ENCODE measurements at places on chromosomes 12 and 14.

DNA sequence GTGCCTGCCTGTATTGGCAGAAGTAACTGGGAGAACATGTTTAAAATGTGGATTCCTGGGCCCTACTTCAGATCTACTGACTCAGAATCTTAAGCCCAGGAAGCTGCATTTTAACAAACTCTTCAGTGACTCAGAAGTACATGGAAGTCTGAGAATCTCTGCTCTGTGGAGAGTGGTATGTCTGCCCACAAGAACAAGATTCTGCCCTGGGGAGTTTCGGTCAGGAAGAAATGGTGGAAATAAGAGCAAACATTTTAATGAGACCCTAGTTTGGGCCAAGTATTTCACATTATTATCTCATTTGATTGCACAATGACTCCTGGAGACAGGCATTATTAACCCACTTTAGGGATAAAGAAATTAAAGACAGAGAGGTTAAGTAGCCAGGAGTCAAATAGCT is 8.2 kb downstream of the ALDH1L2 start:
- DNase-seq = no peak

- no peak for DNase-seq
These were observed 141.1 kb upstream of the LHX5 start for GRCh38 chr12:113612793-113613192.

DNA sequence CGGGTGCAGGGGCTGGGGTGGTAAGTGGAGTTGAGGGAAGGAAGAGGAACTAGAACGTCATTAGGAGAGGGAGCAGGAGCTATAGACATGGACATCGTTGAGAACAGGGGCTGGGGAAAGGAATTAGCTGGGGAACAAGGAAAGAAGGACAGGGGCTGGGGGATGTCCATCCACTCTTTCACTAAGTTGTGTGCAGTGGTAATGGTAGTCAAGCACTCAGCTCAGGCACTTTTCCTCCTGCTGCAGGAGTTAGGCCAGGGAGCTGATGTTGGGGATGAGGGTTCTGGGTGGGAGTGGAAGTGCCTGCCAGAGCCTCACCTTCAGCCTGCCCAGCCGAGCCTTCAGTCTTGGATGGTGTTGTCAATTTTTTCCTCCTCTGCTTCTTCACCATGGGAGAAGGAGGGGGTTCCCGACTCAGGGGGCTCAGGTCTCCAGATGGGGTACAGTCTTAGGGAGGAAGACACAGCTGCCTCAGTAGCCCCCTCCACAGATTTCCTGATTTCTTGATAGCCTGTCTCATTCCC is 9.2 kb downstream of the AGAP2 start:
- no peak for DNase-seq

DNA sequence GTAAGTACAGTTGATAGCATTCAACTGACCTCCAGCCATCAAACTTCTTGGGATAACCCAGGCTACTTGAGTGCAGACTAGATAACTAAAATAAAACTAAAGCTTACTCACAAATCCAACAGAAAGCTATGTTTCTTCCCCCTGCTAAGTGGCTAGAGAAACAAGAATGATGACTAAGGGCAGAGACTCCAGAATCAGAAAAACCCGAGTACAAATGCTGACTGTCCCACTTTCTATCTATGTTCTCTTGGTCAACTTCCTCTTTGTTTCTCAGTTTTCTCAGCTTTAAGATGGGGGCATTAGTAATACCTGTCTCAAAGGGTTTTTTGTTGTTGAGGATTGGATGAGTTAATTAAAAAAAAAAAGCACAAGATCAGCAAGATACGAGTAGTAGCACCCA is 6.1 kb upstream of the NUAK1 start:
- no peak for DNase-seq
